ENCODE measurements at places on chromosomes 5 and 9.

DNA sequence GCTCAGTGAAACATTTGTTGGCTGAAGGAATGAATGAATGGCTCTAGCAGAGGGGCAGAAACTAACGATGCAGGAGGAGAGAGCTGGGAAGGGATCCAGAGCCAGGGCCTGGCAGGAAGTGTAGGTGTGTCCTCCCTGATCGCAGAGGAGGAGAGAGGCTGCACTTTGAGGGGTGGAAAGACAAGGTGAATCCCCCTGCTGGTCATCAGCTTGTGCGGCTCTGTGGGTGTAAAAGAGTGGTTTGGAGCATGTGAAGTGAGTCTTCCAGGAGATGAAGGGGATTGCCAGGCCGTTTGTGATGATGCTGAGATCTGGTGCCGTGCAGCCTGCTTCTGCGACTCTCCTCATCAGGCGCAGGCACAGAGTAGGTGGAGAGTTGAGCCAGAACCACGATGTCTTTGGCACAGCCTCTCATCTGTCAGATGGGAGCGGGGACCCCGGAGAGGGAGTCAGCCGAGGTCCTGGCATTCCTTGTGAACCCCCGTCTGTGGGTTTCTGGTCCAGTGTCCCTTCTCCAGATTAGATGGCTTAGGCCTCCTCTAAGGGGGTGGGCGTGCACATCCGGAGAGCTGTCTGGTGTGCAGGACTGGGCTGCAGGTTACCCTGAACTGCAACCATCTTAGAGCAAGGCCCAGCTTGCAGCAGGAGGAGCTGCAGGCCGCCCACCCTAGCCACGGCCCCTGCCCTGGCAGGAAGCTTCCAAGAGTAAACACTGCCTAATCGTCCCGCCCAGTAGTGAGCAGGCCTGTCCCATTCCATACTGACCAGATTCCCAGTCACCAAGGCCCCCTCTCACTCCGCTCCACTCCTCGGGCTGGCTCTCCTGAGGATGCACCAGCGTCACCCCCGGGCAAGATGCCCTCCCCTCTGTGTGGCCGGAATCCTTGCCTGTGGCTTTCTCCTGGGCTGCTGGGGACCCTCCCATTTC, at the start of gene ADAMTS13:
TSS of gene ADAMTS13 (plus strand) at position 753 of the 928 bp plus-strand sequence. CDS start at position 830, 77 bp downstream.
- DNase-seq: no peak

GRCh38 chr5:173907686-173908371, 19.7 kb downstream of the CPEB4 start:
- DNase-seq: no peak

- DNase-seq: no peak
Measured at GRCh38 chr5:54257366-54258118, 52.8 kb downstream of the ARL15 start.

DNA sequence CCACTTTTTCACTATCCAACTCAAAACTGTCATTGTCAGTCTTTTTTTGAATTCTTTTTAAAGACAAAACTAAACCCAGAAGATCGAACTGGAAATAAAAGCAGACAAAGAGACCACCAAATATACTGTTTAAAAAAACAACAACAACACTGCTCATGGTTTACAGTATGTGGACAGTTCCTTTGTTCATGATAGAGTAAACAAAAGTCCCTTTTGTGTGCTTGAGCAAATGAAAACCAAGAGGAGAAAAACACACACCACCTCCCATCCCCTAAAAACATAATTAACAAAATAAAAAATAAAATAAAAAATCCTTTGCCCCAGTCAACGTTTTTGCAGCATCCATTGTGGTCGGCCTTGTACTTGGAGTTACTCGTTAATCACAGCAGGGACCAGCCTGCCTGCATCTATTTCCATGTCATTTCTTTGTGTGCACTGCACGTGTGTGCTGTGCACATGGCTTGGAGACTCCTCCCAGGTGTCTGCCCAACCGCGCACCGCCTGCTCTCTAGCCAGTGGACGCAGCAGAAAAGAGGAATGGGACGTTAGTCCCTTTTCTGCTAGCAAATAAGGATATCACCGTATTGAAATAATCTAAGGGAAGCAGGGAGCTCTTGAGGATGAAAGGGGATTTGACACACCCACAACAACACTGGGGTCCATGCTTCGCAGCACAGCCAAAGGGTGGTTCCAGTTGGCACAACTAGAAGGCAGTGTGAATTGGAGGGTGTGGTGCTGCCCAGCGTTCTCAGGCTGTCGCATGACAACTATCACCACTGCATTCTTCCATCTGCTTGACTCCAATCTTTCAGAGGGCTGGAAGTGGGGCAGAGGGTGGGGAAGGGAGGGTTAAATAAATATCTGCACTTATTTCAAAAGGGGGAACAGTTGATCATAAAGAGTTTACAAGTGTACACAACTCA, 130.0 kb downstream of the SEMA6A start:
- no peak for DNase-seq

GRCh38 chr9:36218411-36218901, 27.7 kb downstream of the CLTA start:
- no peak for DNase-seq
